ENCODE measurements at places on chromosomes 4 and X.

GRCh38 chr4:176005766-176006165 lies 59.9 kb upstream of the WDR17 start:
- DNase-seq = no peak

DNA sequence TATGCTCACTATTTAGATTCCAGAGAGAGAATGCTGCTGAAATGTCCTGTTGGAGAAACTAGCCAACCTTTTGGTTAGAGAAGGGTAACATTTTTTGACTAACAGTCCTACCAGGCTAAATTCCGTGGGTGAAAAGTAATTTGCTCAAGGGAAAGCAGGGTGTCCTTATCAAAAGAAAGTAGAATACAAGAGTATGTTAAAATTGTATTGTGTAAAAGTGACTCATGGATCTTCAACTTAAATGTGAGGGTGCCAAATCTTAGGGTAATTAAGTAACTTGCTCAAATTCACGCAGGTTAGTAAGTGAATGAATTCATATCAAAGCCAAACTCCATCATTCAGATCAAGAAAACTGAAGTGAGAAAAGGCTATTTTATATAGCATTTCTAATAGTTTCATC lies 81.7 kb downstream of the PCDH7 start:
- DNase-seq = no peak

DNA sequence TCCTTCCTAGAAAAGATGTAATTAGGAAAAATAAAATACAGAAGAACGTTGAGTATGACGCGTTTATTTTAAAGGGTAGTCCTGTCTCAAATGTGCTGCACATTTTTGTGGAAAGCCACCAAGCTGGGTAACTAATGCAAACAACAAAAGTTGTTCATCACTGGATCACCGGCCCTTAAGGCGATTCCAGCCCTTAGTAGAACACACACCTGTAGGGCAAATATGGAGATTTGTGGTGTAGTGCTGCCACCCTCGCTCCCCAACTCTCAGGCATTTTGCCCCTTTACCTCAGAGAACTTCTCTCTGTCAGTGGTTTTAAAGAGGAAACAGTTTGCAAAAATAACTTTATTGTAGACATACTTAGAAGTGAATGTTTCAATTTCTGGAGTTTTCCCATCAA lies 1.9 kb downstream of the TBL1X start:
- no peak for DNase-seq

DNA sequence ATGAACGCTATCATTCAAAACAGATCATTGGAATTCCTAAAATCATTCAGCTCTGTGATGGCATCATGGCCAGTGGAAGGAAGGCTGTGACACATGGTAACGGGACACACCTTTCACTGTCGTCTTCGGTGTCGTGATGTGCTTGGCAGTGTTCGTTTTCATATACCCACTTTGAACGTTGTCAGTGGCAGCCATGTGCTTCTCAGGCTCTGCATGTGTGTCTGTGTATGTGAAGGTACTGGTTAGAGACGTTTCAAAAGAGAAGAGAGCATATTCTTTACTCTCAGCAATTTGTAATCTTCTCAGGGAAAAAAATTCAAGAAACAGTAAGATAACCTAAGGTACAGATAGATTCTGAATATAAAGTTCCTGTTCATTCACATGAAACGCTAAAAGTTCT lies 70.6 kb upstream of the MSANTD1 start:
- no peak for DNase-seq

DNA sequence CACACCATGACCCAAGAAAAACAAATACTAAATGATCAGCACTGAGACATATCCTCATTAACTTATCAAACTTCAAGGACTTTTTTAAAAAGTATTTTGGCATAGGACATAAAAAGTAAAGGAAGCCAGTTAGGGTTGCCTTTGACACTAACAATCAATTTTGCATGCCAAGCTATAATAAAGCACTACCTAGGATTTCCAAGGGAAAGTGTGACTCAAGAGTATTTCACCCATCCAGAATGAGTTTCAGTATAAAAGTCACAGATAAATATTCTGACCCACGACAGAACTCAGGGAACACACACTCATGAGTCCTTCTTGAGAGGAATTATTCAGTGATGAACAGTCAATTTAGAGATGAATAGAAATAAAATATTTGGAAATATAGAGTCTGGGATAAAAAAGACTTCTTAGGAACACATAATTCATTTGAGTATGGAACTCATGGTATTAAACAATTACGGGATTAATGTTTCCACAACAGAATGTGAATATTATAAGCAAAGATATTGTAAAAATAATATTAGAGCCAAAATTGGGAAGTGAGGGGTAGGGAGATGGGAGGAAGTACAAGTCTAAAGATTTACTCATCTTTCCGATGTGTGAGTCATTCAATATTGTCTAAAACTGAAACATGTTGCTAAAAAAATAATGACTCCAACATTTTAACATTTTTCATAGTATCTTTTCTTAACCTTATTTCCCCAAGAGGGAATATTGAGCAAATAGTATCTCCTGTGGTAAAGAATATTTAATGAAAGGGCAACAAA lies 143.5 kb upstream of the LNX1 start:
- no peak for DNase-seq
